ENCODE measurements at places on chromosomes 12 and 14.

DNA sequence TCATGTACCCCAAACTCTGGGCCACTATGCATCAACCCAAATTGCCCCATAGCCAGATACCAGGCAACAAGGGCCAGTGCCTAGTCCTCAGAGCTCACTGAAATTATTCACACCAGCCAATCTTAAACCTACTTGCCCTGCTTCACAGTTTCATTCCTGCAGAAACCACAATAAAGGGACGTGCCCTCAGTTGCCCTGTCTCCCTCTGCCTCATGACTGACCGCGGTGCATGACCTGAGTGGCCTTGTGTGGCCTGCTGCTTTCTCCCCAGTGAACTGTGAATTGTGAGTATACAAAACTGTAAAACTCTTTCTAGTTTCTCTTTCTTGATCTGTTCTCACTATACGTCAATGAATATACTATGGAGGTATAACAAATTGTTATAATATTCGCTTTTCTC, 490.9 kb upstream of the MIS18BP1 start:
- DNase-seq = no peak

GRCh38 chr12:54412786-54413185, 6.3 kb downstream of the ITGA5 start:
- DNase-seq = no peak

DNA sequence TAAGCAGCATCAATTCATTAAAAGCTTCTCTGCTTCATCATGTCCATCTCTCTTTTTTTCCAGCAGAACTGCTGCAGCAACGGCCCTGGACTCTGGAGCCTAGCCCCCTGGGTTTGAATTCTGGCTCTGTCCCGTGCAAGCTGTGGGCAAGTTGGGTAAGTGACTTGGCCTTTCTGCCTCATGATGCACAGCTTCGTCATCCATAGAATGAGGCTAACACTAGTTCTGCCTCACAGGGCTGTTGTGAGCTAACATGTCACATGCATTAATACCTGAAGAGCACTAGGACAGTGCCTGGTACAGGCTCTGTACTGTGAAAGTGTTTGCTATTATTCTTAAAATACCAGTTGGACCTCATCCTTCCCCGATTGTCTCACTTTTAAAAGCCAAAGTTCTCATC, 4.2 kb downstream of the KRT82 start:
- DNase-seq = no peak

GRCh38 chr12:104569346-104570173, 112.8 kb downstream of the CHST11 start:
- DNase-seq = peak; percentile 41

DNA sequence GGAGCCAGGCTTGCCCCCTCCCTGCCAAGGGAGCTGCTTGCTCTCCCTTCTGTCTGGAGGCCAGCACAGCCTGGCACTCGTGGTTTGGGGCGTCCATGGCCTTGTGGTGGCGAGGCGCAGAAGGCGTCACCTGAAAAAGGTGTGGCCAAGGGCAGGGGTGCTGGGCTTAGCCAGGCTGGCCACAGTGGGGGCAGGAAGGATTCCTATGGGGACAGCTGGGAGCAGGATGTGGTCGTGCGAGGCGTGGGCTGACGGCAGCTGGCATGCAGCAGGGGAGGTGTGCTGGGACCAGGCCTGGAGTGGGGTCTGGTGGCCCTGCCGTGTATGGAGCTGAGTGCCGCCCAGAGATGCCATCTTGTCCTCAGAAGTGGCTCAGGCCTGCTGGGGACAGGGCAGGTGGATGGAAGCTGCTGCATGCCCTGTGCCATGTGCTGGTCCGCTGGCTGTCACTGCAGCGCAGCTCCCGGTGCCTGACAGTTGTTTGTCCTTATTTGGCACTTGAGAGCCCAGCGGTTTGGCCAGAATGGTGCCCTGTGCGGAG, 30.0 kb downstream of the SH2B3 start:
- DNase-seq = no peak
